HT-29 (cell line): ENCODE measurements at places on chromosomes 6 and 20.

DNA sequence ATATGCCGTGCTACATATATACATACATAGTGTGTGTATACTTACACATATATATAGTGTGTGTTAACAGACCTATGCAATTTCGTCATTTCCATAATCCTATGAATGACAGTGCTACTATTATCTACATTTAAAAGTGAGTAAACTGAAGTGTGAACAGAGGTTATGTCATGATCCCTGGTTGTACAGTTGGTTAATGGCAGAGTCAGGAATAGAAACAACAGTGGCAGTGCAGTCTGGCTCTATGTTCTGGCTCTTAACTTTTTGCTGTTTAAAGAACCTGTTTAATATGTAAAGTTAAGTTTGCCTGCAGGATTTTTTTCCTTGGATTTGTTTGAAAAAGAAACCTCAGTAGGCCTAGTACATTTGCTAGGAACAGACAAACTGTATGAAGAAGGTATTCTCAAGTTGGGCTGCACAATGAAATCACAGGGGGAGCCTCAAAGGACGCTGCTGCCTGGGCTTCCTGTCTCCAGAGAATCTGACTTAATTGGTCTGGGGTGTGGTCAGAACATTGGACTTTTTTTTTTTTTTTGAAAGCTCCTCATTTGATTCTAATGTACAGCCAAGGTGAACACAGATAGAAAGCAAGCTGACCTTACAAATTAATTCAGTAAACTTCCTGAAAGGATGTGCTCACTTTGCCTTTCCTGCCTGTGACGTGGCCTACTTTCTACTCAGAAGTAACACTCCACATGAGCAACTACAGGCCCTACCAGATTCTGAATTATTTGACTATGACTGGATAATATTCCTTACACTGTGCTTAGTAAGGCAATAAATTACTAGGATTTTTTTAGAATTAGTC lies 29.4 kb downstream of the PLCB1 start:
- DNase-seq, result no peak

DNA sequence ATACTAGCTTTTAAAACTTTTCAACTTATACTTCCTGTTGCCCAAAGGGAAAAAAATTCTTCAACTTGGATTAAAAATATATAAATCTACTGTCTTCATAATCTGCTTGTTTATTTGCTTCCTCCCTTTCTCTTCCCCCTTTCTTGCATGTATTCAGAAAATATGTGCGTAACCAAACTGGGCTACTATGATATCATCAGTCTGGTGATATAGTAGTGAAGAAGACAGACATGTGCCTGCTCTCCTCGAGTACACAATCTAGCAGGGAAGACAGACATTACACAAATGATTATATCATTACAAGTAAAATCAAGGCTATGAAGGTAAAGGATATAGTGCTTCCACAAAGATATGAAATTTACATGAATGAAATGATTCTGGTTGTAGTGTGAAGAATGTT lies 31.0 kb downstream of the IBTK start:
- no peak for DNase-seq

DNA sequence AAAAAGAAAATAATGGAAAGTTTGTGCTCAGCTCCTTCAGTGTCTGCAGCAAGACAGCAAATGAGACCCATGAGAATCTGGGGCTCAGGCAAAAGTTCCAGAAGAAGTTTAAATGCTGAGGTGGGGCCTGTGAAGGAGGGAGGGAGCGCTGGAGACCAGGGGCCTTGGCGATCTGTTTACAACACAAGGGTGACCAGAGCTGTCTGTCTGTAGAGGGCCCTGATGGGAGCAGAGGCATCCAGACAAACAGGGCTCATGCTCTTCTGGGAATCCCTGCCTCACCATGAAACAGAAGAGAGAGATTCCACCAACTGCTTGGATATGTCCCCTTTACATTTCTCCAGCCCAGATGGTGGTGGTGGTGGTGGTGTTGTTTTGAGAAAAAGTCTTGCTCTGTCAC lies 79.3 kb upstream of the SHLD1 start:
- DNase-seq, result no peak

- DNase-seq, result no peak
Observed at GRCh38 chr6:150169609-150170008, 26.8 kb downstream of the PPP1R14C start.
